ENCODE measurements at places on chromosomes 7 and 10.

GRCh38 chr10:132407846-132408278 is 10.9 kb downstream of the PWWP2B start:
- DNase-seq = no peak

- DNase-seq = no peak
Measured at GRCh38 chr10:132645247-132645530, 107.6 kb downstream of the INPP5A start.

DNA sequence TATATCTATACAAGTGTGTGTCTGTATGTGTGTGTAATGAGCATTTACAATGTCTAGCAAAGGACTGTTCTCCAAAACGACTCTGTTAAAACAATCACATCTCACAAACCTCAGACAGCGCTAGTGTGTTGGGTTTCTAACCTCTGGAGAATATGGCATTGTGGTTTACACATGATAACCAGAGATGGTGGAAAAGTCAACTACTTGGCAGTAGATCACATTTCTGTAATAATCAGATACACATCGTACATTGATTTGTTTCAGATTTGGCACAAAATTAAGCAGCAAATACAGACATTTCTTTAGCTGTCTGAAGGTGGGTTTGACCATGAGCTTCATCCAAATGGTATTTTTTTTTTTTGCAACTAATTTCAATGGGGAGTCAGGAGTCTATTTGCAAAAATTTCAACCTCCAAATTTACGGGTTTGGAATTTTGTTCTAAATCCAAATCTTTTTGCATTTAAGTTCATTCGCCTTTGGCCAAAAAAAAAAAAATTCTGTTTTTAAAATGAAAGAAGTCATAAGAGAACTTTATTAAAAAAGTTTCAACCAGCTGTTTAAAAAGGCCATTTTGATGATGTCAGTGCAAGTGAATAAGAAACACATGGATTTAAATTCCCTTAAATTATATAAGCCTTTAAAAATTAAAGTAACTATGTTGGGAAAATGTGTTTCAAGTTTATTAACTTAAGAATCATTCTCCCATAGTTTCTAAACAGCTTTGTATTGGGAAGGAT is 127.8 kb downstream of the TMEM26 start:
- DNase-seq = no peak

DNA sequence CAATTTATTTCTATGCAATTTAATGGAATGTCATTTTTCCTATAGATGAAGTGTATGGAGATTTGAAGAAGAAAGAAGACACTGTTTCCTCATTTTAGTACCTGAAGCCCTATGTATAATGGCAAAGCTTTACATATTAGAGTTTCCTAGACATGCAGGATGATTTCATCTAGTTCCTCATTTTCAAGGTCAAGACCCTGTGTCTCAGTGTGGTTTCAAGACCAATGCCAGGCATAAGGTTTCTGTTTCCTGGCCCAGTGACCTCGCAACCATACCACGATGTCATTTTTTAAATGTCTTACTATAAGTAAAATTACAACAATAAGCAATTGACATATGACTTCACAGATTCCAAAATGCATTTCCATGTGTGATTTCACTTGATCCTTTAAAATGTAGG is 336.5 kb upstream of the PRKCQ start:
- DNase-seq = no peak

- no peak for DNase-seq
Measured at GRCh38 chr7:152910545-152911225, 151.1 kb downstream of the ACTR3B start.

DNA sequence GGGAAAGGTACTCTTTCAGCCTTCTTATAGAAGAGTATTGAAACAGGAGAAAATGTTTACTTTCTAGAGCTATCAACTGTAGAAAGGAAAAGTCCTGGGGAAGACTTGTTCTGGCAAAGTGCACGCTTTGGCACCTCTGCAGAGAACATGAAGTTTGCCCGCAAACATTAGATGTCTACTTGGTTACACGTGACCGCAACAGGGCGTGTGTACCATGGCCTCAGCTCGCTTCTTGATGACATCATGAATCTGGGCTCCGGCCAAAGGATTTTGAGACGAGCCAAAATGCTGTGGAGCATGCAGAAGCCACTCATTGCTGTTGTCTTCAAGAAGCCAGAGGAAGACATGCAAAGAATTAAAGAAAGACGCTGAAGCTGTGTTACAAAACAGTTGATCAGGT is 8.6 kb upstream of the TAS2R60 start:
- no peak for DNase-seq

GRCh38 chr7:143892527-143893300 is 9.3 kb downstream of the TCAF1 start:
- DNase-seq = no peak

GRCh38 chr7:5500056-5500776 is 76.6 kb upstream of the TNRC18 start:
- no peak for DNase-seq

DNA sequence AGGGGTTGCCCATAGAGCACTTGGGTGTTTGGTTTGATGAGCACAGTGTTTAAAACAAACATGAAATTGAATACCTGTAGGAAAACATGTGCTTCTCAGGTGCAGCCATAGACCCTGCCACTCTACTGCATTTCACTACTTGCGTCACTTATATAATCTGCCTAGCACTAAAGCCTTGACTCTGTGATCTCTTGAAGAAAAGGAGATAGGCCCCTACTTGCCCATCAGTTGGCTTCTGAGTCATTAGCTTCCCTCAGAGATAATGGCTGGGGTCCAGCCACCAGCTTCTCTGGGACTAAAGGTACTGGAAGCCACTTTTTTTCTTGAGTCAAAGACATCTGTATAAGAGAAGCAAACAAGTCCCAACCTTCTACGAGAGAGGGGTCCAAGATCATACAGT is 45.9 kb upstream of the BTRC start:
- no peak for DNase-seq

DNA sequence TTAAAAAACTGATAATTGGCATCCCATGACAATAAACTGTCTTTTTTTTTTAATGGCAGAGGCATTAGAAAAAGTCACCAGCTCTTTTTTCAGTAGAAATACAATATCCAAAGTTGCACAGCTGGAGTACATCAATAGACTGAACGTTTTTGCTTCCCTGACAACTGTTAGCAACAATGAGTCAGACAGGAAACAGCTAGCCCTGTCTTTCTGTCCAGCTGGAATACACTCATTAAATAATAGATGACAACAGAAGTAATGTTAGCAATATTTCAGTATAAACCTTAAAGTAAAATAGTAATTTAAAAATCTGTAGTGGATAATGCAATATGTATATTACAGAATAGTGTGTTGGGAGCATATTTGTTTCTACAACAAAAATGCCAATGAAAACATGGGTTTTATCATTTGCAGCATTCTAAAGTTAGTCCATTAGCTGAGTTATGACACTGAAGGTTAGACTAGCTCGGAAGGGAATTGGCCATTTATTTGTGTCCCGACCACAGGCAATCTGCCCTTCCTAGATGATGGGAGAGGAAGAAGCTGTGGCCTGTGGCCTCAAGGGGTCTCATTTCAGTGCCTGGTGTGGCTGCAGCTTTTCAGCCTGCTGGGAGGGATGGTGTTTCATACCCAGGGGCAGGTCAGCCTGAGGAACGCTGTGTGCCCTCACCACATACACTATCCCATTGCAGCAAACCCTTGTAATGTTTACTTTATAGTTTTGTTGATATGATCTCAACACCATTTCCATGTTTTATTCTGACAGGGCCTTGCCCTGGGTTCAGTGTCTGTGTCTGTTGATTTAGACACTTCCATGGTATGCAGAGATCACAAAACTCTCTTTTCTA is 173.3 kb downstream of the SLC16A9 start:
- no peak for DNase-seq

GRCh38 chr7:118918556-118918955 is 694.1 kb downstream of the ANKRD7 start:
- no peak for DNase-seq

- no peak for DNase-seq
Measured at GRCh38 chr7:51300762-51301674, 15.6 kb downstream of the COBL start.

DNA sequence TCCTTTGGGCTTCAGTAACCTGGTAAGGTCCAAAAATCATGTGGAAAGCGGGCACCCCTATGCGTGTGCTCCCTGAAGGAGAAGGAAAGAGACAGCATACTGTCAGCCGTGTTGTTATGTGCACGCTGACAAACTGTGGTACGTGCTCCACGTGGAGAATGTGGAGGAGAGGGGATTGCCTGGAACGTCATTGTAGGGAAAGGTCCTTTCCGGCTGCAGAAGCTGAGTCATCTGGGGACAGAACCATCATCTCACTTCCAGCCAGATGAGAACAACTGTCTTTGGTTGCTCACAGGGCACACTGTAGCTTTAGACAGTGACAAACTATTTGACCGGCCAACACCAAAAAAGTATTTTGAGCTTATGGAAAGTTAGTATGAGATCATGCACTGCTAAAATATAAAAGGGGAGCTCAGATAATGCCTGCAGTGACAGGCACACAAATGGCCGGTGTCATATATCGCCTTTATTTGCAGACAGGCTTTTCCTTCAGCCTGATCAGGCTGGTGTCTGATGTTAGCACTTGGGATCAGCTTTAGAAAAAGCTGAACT is 38.8 kb upstream of the GRB10 start:
- DNase-seq = no peak

DNA sequence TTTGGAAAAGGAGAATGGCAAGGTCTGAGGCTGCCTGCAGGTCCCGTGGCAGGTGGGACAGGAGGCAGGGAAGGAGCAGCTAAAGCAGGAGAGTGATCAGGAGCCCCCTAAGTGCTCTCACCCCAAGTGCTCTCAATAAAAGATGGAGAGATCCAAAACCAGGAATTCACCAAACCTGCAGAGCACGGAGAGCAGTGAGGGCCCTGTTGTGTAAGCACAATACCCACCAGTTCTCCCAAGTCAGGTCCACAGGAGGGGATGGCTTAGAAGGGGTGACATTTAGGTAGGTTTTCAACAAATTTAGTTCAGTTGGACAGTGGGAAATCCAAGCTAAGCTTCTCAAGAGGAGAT is 40.8 kb downstream of the GNA12 start:
- DNase-seq = no peak

GRCh38 chr10:32190890-32191491 is 134.8 kb upstream of the KIF5B start:
- peak; percentile 53 for DNase-seq

GRCh38 chr10:11255156-11255555 is 237.5 kb downstream of the CELF2 start:
- no peak for DNase-seq

- DNase-seq = no peak
Measured at GRCh38 chr10:111148440-111148839, 71.6 kb downstream of the ADRA2A start.

GRCh38 chr10:63281967-63282366 is 148.8 kb downstream of the NRBF2 start:
- DNase-seq = no peak

- DNase-seq = no peak
Measured at GRCh38 chr7:117827862-117828261, 45.4 kb downstream of the CTTNBP2 start.

DNA sequence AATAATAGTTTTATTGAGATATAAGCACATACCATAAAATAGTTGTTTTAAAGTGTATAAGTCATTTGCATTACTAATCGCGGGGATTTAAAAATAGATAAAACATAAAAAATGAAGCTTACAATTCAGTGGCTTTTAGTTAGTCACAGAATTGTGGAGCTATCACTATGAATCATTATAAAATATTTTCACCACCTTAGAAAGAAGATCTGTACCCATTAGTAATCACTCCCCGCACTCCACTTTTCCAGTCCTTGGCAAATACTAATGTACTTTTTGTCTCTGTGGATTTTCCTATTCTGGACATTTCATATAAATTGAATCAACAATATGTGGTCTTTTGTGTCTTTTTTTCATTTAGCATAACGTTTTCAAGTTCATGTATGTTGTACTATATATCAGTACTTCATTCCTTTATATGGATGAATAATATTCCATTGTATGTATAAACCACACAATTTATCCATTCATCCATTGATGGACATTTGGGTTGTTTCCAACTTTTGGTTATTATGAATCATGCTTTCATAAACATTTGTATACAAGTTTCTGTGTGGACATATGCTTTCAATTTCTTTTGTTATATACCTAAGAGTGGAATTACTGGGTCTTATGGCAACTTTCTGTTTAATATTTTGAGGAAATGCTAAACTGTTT is 162.5 kb downstream of the MAGI2 start:
- DNase-seq = no peak

DNA sequence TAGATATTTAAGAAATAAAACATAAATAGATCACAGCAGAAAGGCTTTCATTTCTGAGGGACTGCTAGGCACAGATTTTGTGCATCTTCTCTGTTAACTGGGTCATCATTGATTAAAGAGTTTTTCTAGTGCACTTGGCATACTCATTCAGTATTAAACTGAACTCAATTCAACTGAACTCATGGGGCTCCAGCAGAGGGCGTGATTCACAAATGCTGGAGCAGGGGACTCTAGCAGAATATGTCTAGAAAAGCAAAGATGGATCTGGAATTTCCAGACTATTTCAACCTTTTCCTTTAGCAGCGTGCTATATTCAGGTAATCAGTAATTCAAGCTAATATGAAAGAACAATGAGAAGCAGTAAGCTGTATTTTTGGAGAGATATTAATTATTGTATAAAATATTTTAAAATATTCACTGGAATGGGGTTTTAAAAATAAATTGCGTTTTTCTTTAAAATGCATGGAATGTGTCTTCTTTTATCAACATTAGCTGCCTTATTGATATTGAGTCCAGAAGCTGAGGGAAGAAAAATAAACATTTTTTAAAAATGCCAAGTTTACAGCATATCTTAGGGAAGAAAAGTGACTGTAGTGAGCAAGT is 296.8 kb upstream of the CACNA2D1 start:
- no peak for DNase-seq

DNA sequence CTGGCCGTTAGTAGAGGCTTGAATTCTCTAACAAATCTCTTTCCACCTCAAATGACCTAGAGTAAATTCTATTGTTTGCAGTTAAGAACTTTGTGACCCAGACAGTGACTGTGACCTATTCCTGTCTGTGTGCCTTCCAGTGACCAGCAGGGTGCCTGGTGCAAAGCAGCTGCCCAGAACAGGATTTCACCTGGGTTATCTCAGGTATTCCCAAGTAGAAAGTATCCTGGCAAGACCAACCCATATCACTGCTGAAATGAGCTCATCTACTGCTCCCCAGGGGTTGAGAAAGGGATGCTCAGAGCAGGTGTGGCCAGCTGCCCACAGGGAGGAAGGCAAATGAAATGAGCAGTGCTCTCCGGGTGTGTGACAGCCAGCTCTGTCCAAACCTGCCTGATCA is 2.1 kb upstream of the MSMB start:
- no peak for DNase-seq
